ENCODE measurements at places on chromosomes 2 and 18. TPM values are rescaled to one million over a fixed set of nuclear protein-coding genes. Genes with fewer than 3 reads are reported as not detected.

The ZBTB7C gene
- total RNA-seq, result 1.4 TPM

DNA sequence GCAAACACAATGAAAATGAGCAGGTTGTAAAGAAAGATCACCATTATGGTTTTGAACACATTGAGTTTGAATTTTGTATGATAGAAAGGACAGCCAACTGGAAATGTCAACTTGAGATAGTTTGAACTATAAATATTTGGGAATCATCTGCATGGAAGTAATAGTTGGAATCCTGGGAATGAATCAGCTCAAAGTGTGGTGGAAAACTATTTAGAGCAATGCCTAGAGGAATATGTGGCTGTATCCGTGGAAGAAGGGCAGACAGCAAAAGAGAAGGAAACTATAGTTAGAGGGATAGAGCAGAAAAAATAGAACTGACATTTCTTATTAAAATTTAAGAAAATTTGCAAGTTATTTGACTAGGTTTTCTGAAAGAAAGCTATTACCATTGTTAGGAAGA is 112.5 kb upstream of the OTX1 start:
- no peak for DNase-seq

GRCh38 chr2:103773884-103774283 is 1012.1 kb downstream of the TMEM182 start:
- DNase-seq, result no peak

DNA sequence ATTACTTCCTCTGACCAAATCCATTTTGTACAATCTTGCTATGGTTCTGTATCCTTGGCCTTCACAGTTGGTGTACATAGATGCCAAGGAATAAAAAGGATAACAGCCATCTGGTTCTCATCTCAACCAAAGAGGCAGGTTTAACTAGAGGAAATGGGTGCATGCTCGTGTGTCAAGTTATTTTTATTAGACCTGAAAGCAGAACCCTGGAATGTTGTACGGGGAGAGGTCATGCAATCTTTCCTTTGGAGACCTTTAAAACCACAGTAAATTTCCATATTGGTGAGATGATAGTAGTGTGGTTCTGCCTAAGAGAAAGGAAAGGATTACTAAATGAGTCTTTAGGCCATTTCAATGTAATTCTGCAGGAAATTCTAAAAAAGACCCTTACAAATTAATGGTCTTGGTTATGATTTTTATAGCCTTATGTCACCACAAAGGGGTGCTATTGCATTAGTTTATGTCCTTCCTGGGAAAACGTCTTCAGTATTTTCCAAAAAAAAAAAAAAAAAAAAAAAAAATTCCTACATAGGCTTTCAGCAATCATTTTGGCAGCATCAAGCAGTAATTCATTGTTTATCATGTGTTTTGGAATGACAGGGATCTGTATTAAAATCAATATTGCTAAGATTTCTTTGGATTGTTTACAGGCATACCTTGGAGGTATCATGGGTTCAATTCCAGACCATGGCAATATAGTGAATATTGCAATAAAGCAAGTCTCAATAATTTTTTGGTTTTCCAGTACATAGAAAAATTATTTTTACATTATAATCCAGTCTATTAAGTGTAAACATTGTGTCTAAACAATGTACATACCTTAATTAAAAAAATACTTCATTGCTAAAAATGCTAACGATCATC is 270.8 kb downstream of the NYAP2 start:
- DNase-seq, result no peak
